NCI-H446 (cell line): ENCODE measurements at places on chromosomes 2 and 18.

DNA sequence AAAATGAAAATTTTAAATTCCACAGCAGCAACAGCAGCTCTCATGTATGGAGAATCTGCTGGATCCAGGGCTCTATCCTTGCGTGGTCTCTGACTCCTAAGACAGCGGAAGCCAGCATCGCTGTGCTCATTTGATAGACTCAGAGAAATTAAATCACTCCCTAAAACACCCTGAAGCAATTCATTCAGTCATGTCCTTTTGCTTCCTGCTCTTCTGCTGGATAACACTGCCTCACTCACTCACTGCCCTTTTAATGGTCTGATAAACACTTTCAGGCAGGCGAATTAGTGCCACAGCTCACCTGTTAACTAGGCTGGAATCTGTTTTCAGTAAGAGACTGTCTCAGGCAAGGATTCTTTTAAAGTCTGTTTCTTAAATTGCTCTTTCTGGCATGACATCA, 10.0 kb downstream of the WIPF1 start:
- DNase-seq = no peak

DNA sequence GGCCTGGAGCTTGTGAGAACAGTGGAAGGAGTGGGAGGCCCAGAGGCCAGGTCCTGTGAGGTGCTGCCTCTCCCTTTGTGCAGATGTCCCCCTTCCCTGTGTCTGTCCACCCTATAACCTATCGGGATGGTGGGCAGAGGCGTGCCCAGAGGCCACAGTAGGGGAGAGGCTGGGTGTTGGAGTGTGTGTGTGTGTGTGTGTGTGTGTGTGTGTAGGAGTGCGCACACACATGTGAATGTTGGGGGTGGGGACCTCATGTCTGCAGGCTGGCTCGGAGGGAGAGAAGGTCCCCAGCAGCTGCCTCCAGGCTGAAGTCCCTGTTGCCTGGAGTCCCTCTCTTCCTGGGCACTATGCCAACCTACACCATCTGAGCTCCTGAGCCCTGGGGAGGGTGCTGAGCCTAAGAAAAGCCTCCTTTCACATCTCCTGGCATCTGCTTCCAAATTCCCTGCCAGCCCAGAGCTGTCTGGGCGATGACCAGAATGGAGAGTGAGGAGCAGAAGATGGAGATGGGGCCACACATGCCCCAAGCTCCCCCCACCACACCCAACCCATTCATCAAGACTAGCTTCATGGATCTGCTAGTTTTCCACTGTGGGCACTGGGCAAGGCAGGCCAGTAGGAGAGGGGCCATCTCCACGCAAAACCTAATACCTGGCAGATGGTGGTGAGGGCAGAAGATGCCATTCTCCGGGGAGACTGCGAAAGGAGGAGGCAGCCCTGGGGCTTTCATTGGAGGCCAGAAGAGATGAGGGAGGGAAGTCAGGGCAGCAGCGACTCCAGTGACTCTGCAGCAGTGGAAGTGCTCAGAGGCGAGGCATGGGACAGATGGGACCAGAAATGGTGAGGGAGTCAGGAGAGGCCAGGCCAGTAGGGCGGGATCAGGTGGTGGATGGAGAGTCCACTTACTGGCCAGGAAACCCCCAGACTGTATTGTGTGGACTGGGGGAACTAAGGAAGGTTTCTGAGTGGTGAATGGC, 20.3 kb downstream of the KCNK3 start:
- DNase-seq = peak; percentile 97

- DNase-seq = no peak
Observed at GRCh38 chr18:3444296-3444695, 5.7 kb upstream of the TGIF1 start.

DNA sequence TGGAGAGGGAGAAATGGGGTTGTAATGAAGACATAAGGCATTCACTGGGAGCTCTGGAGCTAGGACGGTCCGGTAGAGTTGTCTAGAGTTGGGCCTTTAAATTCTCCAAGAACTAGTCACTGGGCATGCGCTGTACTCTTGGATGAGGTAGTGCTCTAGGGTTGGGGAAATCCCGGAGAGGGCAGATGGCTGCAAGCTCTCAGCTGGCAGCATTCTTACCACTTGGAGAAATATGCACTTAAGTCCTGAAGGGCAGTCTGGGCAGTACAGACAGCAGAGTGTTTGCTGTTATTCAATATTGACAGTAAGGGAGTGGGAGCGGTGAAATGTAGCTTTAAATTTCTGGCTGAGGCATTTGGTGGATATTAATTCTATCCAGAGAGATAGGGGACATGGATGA, 214.6 kb downstream of the RDH14 start:
- DNase-seq = peak; percentile 58

GRCh38 chr18:36155851-36156757, 26.4 kb downstream of the ELP2 start:
- DNase-seq = no peak

GRCh38 chr18:2028986-2029385, 542.3 kb downstream of the METTL4 start:
- DNase-seq = no peak

GRCh38 chr18:32373505-32373904, 97.2 kb downstream of the GAREM1 start:
- no peak for DNase-seq

DNA sequence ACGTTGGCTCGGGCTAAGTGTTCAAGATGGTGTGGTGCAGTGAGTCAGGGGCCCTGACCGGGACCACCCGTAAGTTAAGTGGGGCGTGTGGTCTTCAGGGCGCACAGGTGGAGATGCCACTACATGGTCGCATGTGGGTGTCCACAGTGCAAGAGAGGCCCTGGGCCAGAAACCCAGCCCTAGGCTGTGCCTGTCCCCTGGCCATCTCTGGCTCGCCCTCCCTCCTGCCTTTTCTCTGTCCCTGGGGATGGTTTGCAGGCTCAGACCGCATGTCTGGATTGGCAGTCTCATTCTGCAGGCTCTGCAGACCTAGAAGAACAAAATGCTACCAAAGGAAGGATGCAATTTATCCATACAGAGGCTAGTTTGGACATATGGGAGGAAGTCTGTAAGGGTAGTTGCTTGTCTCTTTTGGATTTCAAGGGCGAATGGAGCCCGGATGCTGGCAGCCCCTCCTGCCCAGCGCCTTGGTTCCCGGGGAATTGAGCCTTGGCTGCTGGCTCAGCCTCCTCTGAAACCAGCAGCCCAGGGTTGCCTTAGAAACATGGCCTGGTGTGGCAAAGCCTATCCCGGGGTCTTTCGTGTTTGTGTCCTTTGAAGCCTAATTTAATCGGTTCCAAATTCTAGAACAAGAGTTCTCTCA, 417.5 kb upstream of the HS6ST1 start:
- DNase-seq = no peak

- DNase-seq = no peak
Observed at GRCh38 chr2:85830645-85831044, 58.1 kb downstream of the ST3GAL5 start.

- DNase-seq = no peak
Observed at GRCh38 chr2:224861266-224861665, 145.1 kb upstream of the CCDC195 start.

- no peak for DNase-seq
Observed at GRCh38 chr2:239602290-239603282, 201.8 kb upstream of the HDAC4 start.

GRCh38 chr2:156306821-156307220, 25.7 kb downstream of the NR4A2 start:
- DNase-seq = no peak

DNA sequence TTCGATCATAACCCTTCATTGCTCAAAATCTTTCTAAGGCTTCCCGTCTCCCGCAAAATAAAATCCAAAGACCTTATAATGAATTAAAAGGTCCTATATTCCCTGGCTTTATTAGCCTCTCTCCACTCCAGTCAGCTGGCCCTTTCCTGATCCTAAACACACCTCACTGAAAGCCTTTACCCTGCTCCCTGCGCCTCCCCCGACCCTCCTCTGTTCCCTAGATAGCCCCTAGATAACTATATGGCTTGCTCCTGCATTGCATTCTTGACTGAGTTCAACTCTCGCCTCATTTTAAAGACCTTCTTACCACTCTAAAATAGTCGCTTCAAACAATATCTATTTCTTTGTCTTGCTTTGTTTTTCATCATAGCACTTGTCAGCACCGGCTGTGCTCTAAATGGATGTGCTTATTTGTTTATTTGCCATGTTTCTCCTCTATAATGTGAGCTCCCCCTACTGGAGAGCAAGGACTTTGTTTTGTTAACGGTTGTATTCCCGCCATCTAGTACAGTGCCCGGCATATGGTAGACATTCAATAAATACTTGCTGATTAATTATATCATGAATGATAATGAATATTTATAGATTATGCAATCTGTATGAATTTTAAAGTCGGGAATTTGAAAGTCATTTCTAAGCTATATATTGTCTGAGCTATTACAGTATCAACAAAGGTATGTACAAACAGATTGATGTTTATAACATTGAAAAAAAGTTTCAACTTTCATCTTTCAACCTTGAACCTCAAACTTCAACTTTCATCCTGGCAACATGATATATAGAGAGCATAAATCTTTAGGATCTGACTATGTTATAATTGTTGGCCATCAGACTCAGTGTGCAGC, 32.4 kb upstream of the VIT start:
- peak; percentile 83 for DNase-seq
